ENCODE measurements at places on chromosomes 7 and 10.

DNA sequence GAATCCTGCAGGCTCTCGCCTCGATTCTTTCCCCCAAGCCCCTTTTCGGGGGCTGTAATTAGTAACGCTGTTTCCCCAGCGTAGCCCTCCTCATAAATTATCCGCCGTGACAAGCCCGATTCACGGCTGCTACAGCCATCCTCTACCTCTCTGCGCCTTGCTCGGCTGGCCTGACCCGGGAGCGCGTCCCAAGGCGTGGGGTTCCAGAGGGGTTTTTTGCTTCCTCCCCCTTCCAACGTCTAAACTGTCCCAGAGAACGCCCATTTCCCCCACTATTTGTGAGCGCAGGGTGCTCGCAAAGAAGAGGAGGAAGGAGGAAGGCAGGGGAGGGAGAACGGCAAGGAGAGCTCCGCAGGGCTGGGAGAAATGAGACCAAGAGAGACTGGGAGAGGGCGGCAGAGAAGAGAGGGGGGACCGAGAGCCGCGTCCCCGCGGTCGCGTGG, 880 bp downstream of the HOXA5 start:
- DNase-seq: no peak

DNA sequence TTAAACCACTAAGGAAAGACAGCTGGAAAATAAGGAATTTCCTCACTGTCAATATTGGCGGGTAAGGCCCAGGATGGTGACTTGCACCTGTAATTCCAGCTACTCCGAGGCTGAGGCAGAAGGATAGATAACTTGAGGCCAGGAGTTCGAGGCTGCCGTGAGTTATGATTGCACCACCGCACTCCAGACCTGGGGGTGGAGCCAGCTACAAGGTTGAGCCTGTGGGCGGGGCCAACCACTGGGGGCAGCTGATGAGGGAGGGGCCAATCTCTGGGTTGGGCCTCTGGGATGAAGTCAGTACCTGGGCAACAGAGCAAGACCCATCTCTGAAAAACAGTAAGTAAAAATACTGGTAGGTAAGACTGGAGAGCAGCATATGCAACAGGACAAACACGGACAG, 80.1 kb upstream of the ADO start:
- peak; percentile 10 for DNase-seq

DNA sequence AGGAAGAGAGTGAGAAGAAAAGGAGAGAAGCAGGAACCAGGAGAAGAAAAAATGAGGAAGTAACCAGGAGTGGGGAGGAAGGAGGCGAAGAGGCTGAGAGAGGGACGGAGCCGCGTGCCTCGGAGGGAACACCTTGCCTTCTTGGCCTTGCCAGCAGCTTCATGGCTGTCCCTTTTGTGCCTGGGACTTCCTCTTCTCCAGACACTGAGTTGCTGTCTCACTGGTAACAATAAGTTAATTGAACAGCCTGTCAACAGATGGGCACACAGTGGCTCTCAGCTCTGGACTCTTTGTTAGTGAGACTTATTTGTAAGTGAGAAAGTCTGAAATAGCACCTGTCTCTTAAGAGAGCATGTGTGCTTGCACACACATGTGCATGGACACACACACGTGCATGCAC, 83.2 kb downstream of the GATA3 start:
- no peak for DNase-seq

DNA sequence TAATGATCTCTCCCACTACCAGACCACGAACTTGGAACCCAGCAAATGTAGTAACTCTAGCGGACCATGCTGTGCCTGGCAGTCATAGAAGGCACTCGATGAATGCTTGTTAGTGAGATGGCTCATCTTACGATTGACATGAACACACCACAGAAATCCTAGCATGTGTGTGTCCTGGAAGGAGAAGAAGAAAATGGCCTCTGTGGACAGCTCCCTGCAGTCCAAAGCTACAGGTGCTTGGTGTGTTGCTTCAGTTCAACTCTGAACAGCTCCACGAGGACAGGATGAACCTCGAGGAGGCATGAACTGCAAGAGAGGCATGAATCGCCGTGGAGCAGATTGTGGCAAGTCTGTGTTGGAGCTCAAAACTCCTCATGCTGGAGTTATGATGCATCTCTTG, 93.5 kb downstream of the KLF6 start:
- DNase-seq: no peak

DNA sequence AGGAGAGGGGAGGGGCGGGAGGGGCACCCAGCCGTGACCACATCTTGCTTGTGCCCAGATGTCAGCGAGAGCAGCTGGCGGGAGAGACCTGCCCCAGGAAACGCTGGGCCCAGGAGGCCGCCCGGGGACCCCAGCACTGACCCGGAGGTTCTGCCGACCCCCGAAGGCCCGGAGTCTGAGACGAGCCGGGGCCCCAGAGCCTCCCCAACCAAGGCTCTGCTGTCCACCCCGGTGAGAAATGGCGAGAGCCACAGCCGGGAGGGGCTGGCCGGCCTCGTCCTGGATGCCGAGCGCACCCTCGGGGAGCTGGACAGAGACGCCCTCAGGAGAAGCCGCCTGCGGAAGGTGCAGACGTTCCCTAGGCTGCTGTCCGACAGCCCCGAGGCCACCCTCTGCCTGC, 25.9 kb downstream of the KNDC1 start:
- no peak for DNase-seq

- no peak for DNase-seq
Observed at GRCh38 chr7:138657854-138658386, 43.2 kb downstream of the SVOPL start.

- DNase-seq: no peak
Observed at GRCh38 chr10:22460101-22460500, 114.8 kb downstream of the SPAG6 start.

- peak; percentile 68 for DNase-seq
Observed at GRCh38 chr10:61900829-61901792, at the start of gene ARID5B. Gene ARID5B (plus strand): TSS chr10:61901699. CDS start chr10:61901710, 11 bp downstream.

GRCh38 chr10:31102421-31102820, 70.8 kb upstream of the ZNF438 start:
- DNase-seq: no peak

GRCh38 chr7:144775749-144776148, 60.1 kb downstream of the TPK1 start:
- no peak for DNase-seq

DNA sequence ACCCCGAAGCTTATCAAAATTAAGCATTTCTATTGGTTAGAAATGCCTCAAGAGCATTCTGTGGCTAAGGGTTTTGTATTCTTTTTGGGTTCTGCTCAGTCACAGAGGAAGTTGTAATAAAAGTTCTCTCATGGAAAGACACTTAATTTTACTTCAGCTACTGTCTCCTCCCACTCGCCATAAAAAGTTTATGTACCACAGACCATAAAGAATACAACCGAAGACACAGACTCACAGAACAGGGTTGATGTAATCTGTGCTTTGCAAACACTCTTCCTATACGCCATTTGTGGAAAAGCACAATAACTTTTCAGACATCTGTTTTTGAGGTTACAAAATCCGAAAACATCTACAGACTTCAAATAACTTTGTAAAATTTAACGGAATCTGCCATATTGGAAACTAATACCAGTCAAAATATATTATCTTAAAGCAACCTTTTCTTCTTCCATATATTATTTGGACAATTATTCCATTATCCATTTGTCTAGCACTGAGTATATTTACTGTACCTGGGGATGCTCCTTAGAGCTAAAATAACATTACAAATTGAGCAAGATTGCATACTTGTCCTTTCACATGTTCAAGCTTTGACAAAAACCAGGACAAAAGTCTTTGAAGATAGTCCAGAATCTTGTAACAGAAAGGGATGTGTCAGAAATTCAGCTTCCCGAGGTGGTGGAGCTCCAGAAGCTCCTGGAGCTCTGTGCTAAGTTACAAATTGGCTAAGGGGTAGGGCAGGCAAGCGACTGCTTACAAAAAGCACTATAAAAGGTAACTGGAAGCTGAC, 219.0 kb upstream of the MEOX2 start:
- DNase-seq: no peak

DNA sequence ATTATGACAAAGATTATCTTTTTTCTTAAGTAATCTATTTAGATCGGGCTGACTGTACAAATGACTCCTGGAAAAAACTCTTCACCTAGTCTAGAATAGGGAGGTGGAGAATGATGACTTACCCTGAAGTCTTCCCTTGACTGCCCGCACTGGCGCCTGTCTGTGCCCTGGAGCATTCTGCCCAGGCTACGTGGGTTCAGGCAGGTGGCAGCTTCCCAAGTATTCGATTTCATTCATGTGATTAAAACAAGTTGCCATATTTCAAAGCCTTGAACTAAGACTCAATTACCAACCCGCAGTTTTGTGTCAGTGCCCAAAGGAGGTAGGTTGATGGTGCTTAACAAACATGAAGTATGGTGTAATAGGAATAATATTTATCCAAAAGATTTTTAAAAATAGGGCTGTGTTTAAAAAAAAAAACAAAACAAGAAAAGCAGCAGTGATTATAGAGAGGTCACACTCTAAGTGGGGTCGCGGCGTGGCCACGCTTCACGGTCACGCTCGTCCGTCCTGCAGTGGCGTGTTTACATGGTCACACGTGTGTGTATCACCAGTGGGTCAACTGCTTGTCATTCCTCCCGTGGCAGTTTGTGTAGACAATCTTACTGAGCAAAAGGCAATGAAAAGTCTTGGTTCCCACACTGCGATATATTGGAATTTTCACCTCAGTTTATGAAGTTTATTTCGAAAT, 10.8 kb downstream of the INSIG1 start:
- DNase-seq: no peak

GRCh38 chr7:55156919-55157763, 138.3 kb downstream of the EGFR start:
- no peak for DNase-seq

GRCh38 chr7:123204206-123204835, 4.6 kb upstream of the SLC13A1 start:
- DNase-seq: no peak

GRCh38 chr7:30019387-30019786, 7.1 kb downstream of the FKBP14 start:
- DNase-seq: no peak

DNA sequence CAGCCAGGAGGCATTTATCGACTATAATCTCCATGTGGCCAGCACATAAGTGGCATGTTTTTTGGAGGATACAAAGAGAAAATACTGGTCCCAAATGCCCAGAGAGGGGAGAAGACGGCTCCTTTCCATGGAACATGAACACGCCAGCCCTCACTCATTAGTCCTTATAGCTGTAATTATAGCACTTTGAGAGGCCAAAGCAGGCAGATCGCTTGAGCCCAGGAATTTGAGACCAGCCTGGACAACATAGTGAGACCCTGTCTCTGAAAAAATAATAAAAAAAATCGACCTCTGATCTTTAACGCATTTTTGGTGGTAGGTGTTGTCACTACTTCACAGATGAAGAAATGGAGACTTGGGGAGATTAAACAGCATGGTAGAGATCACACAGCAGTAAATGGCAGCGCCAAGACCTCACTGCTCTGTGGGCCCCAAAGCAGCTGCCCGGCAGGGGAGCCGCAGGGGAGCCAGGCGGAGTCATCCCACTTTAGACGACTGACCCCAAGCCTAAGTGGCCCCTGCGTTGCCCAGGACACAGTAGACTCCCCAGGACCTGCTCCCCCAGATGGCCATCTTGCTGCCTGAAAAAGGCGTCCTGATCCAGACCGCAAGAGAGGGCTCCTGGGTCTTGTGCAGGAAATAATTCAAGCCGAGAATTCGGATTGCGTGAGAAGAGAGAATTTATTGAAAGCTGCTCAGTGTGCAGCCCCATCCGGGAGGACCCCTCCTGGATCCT, 21.2 kb upstream of the PRKAG2 start:
- DNase-seq: no peak

GRCh38 chr7:50431722-50432305, 18.3 kb downstream of the FIGNL1 start:
- no peak for DNase-seq

- DNase-seq: no peak
Observed at GRCh38 chr10:43265799-43266721, 805 bp downstream of the RASGEF1A start.

DNA sequence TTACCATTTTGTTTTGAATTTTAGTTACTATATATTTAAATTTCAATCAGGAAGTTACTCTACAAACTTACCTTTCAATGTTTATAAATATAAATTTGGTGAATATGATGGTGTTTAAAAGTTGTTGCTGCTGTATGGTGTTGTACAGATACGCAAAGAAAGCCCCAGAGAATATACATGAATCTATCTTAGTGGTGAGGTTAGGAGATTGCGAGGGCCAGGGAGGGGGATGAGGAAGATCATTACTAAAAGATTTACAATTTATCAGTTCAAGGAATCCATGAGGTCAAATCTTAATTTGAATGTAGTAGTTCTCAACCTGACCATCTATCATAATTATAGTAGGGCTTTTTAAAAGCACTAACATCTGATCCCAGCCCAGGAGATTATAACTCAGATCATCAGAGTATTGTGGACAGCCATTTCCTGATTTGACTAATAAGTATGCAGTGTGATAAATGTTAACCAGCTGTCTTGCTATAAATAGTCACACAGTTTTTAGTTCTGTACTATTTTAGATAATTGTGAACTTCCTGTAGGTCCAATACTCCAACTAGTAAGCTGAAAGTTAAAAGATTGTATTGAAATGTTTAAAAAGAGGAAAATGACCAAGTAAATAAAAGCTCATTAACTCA, 23.6 kb downstream of the FAM3C start:
- DNase-seq: no peak
